GM12865 (cell line): ENCODE measurements at places on chromosomes 11 and 22.

GRCh38 chr11:29173660-29174062, 843.2 kb downstream of the KCNA4 start:
- no peak for DNase-seq

GRCh38 chr22:21952586-21953571, at the start of gene PPM1F:
TSS of gene PPM1F (minus strand) at chr22:21952848. CDS start at chr22:21946048, 6,800 bp downstream.
- peak; percentile 84 for DNase-seq

DNA sequence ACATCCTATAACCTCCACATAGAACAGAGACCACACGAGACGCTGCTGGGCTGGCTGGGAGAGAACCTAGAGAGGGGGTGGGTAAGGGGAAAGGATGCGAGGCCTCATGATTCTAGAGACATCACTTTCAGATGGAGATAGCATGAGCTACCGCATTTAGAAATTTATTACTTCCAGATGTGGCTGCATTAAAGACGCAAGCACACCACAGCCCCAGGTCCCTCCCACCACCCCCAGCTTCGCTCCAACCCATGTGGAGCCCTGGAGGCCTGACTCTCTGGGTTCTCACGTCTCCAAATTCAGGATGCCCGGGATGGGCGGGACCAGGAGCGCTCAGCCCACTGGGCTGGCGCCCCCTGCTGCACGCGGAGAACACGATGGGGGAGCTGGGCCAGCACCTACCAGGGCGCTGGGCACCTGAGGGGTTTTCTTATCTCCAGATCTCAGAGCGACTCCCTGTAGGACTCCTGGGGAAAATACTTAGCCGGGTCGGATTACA, 13.6 kb downstream of the MRPL21 start:
- no peak for DNase-seq

- DNase-seq, result no peak
Observed at GRCh38 chr22:48781868-48782267, 1045.8 kb downstream of the BRD1 start.

DNA sequence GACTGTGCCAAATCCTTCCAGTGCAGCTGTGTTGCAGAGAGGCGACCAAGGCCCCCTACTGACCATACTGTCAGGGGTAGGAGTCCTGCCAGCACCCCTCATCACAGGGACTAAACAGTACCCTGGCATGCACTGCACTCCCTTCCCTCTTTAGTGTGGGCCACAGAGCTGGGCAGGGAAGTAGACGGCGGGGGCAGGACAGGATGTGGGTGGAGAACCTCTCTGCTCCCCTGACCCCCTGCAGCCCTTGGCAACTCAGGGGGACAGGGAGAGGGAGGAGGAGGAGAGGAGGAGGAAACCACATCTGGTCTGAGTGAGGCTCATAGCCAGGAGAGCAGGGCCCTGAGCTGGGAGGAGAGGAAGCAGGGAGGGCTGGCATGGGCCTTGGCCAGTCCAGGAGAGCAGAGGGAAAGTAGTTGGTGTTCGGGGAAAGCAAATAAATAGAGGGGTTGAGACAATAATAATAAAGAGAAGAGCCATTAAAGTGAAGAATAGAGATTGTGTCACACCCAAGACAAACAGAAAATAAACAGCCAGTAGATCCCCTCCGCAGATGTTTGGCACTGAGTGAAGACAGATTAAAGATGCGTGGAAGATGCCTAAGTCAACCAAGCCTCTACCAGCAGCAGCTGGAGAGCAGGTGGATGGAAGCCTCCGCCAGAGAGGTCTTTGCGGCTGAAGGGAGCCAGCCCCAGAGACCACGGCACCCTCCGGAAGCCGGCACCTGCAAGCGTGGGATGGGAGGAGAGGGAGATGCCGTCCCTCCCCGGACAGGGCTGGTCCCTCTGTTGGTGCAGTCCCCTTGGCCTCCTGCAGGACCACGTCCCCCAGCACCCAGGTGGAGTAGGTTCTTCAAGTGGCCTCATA, 61.5 kb downstream of the RPUSD4 start:
- no peak for DNase-seq

GRCh38 chr11:103850419-103851165, 185.8 kb upstream of the DDI1 start:
- DNase-seq, result no peak

DNA sequence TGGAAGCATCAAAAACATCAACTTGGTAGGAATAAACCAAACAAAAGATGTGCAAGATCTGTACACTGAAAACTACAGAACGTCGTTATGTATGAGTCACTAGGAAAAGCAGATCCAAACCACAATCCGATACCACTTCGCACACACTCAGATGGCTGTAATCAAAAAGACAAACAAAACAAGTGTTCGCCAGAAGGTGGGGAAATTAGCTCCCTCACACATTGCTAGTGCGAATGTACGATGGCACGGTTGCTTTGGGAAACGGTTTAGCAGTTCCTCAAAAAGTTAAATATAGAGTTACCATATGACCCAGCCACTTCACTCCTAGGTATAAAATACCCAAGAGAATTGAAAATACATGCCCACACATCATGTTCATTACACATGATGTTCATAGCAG, 14.8 kb upstream of the CARD10 start:
- DNase-seq, result peak; percentile 48

DNA sequence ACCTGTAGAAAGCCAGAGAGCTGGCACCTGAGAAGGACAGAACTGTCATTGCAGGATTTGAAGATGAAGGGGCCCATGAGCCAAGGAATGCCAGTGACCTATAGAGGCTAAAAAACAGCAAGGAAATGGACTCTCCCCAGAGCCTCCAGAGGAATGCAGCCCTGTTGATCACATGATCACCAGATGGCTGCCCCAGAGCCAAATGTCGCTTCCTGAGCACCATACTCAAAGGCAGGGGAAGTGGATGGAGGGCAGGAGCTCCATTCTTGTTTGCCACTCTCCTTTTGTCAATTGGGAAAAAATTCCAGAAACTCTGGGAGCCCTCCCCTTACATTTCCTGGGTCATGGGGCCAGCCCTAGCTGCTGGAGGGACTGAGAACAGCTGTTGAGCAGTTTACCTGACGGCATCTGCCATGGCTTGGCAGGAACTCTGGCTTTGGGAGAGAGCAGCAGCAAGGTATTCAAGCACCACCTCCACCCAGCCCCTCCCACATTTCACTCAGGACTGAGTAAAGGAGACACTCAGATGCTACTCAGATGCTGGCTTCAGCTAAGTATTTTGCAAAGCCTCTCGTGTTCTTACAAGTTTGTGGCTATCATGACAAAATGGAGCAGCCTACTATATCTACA, 46.9 kb downstream of the DKK3 start:
- no peak for DNase-seq

DNA sequence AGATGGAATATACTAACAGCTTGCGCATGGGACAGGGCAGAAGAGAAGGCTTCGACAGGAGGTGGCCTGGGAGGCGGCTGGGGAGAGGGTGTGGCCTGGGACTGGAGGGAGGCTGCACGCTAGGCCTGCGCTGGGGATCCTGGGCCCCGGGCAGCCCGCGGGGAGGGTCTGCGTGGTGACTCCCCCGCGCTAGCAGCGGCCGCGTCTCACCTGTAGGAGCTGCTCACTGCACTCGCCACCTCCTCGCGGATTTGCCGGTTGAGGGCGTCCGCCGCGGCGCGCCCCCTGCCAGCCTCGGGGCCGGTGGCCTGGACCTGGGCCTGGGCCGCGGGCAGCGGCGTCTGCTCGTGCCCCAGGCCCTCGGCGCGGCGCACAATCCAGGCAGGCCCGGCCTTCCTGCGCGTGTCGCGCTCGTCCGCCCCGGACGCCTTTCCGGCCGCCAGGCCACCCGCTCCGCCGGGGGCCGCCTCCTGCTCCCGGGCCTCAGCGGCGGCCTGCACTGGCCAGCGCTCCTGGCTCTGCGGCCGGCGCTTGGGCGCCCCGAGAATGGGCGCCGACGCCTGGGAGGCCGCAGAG, 1.5 kb downstream of the MAP6 start:
- DNase-seq, result peak; percentile 11

GRCh38 chr11:67379061-67380058, 6.0 kb upstream of the CLCF1 start:
- DNase-seq, result no peak

- DNase-seq, result no peak
Observed at GRCh38 chr11:47572715-47573255, 6.0 kb downstream of the KBTBD4 start.

GRCh38 chr11:60059521-60060240, 3.2 kb downstream of the MS4A3 start:
- DNase-seq, result no peak

DNA sequence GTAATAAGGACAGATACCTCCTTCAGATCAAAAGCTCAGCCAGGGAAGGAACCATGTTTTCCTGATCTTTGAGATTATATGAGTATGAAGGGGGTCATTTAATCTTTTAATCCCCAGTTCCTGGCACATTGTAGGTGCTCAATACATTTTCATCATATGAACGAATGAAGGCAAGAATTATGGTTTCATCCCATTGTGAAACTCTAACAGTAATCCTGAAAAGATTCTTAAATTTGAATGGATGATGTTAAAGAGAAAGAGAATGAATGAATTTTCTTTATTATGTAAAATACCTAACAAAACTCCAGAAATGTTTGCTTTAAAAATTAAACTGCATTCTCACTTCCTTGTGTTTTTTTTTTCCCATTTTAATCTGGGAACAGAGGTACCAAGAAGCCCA, 162.2 kb upstream of the MTMR2 start:
- DNase-seq, result no peak

- DNase-seq, result no peak
Observed at GRCh38 chr11:112235750-112236390, 9.6 kb downstream of the PTS start.

DNA sequence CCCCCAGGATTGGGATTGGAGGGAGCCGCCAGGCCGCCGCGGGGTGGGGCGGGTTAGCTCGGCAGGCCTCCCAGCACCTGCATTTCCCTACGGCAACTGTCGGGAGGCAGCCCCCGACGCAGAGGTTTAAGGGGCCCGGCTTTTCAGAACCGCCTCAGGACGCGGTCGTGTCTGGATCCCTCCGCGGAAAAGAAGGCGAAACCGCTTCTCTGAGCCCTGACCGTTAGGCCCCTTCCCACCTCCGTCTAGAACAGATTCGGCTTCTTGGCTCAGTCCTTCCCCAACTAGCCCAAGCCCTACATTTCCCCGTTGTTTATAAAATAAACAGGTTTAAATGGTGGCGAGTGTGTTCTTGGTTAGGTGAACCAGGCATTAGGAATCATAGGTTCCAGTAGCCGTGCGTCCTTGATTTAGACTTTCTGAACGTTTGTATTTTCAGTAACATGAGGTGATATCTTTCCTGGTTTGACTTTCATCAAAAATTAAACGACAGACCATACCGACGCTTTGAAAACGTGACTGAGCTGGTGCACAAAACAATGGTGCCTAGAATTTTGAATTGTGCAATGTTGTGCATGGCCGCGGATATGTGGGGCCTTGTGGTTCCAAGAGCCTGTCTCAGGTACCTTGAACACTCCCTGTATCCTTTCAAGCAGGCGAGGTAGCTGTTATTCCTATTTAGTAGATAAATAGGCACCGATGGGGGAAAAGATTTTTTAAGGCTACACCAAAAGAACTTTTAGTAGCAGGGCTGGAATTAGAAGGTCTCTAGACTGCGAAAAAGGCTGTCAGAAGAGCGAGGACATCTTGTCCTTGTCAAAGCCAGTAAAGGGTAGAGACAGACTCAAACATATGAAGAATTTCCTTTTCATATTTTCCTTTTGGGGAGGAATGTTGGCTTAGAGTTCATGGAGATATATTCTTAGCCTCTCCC, 1.2 kb upstream of the HSPA8 start:
- peak; percentile 80 for DNase-seq

GRCh38 chr22:35578836-35579575, 38.1 kb downstream of the MB start:
- DNase-seq, result no peak

- DNase-seq, result no peak
Observed at GRCh38 chr11:73225001-73225686, 7.1 kb downstream of the P2RY2 start.

GRCh38 chr11:72263361-72263760, 19.4 kb upstream of the PHOX2A start:
- peak; percentile 8 for DNase-seq
